ENCODE measurements at places on chromosomes 1 and 21. TPM values are rescaled to one million over a fixed set of nuclear protein-coding genes. Genes with fewer than 3 reads are reported as not detected.

Gene GFI1
- not detected for total RNA-seq

Gene BARHL2
- total RNA-seq, result not detected

Gene CLCNKA
- not detected for total RNA-seq

Gene LELP1
- total RNA-seq, result not detected

Gene OR2T34
- total RNA-seq, result not detected

Gene MX2
- 0.24 TPM for total RNA-seq

Gene C1orf94
- total RNA-seq, result not detected

Gene ST6GALNAC3
- 0.72 TPM for total RNA-seq

Gene KRTAP7-1
- total RNA-seq, result not detected

Gene FAM229A
- total RNA-seq, result not detected

Gene C1orf115
- total RNA-seq, result 3.1 TPM

Gene UBASH3A
- not detected for total RNA-seq

Gene FMOD
- not detected for total RNA-seq

Gene WDR77
- 66.5 TPM for total RNA-seq

Gene KCNJ9
- 0.21 TPM for total RNA-seq

Gene NFIA
- total RNA-seq, result 4.8 TPM

Gene CA14
- not detected for total RNA-seq

Gene AGT
- 0.24 TPM for total RNA-seq

Gene NUDT4B
- total RNA-seq, result 4.6 TPM

Gene FAM72C
- under 0.01 TPM for total RNA-seq

Gene FCRL2
- total RNA-seq, result not detected

Gene TMPRSS3
- total RNA-seq, result not detected

Gene C1orf216
- total RNA-seq, result 5.1 TPM

Gene HCRTR1
- not detected for total RNA-seq

Gene CD53
- not detected for total RNA-seq
